ENCODE measurements at places on chromosomes 7 and 10.

GRCh38 chr10:90089719-90090118 lies 388.3 kb downstream of the KIF20B start:
- no peak for DNase-seq

DNA sequence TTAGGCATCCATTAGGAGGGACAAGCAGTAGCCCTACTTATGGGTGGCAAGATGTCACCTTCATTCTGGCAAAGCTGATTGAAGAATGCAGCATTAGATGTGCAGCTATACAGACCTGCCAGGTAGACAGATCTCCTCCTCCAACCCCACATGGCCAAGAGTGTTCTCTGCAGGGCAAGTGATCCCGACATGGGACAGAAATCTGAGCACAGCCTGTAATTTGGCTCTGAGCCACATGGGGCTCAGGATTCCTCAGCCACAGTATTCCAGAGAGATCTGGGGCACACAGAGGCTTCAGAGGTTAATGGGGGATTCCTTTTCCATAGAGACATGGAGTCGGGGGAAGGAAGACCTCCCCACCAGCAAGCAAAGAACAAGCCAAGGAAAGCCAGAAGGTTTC lies 58.7 kb upstream of the GDF10 start:
- no peak for DNase-seq

DNA sequence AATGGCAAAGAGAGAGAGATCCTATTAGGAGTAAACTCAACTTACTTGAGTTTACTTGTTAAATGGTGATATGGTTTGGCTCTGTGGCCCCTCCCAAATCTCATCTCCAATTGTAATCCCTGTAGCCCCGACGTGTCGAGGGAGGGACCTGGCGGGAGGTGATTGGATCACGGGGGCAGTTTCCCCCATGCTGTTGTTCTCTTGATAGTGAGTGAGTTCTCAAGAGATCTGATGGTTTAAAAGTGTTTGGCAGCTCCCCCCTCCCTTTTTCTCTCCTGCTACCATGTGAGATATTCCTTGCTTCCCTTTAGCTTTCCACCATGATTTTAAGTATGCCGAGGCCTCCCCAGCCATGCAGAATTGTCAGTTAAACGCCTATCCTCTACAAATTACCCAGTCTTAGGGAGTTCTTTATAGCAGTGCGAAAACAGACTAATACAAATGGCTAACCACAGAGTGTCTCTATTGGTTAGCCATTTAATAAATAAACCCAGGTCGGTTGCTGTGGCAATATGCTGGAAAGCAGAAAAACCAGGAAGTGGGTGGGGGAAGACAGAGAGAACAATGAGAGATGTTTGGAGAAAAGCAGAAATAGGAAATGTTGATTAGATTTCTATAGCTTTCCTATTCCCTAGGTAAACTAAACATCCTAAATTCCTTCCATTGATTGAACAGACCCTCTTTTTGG lies 3.0 kb upstream of the STMP1 start:
- no peak for DNase-seq

- DNase-seq = no peak
Measured at GRCh38 chr10:76695069-76695468, 942.5 kb downstream of the KCNMA1 start.

- no peak for DNase-seq
Measured at GRCh38 chr7:100623951-100624824, 11.8 kb downstream of the MOSPD3 start.

GRCh38 chr7:158351481-158351880 lies 236.1 kb downstream of the PTPRN2 start:
- DNase-seq = no peak

- no peak for DNase-seq
Measured at GRCh38 chr7:97020996-97021746, 3.5 kb downstream of the DLX5 start.

DNA sequence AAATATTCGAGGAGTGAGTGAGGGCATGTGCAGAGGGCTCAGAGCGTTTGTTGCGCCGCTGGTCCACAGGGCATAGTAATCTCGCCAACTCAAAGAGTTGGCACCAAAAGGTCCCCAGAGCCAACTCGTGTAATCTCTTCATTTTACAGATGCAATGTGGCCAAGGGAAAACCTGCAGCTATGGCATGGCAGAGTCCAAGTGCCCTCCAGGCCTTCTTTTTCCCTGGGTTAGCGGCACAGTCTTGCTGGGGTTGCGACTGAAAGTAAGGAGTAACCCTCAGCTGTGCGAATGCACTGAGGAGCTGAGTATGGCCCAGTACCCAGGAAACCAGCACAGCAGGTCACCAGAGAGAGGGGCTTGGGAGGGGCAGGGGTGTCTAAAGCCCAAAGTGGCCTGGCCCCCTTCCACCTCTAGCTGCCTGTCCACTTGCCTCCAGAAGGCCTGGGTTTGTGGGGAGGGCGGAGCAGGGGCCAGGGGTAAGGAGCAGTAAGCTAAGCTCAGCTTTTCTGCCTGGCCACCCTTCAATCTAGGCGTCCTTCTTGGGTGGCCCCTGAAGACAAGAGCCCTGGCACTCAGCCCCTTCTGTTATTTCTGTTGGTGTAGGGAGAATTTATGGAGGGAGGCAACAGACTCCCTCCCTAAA lies 3.3 kb upstream of the GAD2 start:
- DNase-seq = no peak

All from T-helper 2 cell (primary cell).